Left hindlimb (tissue), 1 donor: ENCODE measurements at places on chromosomes 2 and 18.
A peak's percentile ranks its signal among the peaks of the same experiment; 100 is the strongest.

DNA sequence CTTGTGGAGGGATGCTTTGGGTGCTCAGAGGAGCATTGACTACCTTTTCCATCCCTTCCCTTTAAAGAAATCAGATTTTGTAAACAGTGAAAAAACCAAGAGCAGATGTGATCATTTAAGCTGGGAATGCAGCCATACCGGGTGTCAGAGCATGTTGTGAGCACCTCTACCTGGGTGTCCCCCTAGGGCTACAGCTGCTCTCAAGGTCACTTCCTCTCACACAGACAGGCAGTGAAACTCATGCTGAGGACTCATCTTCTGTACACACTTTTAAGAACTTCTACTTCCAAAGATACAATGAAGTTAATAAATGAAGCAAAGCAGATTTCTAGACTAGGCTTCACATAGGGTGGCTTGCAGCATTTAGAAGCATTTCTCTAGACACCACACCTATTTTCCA, 48.4 kb upstream of the FRZB start:
- DNase-seq, result no peak

DNA sequence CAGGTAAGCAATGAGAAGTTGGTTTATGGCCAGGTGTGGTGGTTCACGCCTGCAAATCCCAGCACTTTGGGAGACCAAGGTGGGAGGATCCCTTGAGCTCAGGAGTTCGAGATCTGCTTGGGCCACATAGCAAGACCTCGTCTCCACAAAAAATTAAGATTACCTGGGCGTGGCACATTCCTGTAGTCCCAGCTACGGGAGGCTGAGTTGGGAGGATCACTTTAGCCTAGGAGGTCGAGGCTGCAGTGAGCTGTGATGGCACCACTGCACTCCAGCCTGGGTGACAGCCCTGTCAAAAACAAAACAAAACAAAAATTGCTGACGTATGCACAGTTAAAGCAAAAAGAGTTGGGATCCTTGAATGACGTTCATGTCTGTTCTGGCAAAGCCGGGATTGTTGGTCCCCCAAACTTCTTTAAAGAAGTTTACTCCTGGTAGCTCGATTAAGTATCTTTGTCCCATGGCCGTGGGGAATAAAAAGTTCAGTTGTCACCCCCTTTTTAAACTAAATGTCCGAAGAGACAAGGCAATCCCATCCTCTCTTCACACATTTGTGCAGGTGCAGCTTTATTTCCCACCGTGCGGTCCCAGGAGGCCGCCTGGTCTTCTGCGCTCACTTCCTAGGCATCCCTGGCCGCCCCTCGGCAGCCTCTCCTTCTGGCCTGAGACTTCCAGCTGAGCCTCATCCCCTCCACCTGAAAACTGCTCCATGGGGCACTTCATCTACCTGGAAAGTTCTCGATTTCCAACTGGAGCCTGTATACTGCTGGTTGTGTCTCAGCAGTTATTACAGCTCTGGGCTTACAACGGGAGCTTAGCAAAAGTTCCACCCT, 762 bp upstream of the SPOPL start:
- no peak for DNase-seq

DNA sequence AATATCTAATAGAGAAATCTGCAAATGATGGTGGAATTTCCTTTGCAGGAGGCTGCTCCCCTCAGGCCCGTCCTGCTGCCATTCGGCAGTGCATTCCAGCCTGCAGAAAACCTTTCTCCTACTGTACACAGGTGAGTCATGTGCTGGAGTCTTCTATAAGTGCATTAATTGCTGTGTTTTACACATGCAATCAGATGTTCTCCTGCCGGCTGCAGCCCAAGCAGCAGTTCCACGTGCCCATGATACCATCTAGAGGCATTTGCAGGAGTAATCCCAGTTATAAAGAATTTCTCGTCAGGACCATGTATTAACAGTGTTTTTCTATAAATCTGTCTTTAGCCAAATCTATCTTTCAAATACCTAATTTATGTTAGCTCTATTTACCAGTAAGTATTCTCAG, 304.7 kb upstream of the HNMT start:
- DNase-seq, result no peak

DNA sequence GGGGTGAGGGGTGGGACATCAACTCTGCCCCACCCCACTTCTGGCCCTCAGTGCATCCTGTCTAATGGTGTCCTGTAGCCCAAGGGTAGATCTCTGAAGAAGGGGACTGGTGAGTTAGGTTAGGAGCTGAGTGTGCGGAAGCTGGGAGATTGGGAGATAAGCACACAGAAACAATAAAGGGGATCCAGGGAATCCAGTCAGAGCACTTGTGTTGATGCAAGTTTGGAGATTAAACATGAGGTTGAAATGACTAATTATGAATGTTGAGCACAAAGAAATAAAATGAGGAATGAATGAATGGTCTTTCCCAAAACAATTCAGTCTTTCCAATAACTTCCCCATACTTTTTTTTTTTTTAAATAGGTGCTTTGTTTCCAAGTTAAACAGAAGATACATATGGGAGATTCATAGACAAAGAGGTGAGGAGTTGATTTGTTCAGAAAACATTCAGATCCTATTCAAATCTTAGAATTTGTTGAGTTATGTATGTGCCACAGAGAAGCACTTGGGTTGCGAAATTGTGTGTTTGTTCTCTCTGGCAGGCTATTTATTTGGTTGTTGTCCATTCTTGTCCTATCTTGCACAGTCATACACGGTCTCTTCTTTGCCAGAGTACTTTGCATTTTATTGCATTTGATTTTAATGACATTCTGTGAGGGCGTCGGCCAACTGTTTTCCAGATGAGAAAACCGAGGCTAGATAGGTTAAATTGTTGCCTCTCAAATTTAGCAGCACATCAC, 31.6 kb upstream of the NABP1 start:
- DNase-seq, result no peak

DNA sequence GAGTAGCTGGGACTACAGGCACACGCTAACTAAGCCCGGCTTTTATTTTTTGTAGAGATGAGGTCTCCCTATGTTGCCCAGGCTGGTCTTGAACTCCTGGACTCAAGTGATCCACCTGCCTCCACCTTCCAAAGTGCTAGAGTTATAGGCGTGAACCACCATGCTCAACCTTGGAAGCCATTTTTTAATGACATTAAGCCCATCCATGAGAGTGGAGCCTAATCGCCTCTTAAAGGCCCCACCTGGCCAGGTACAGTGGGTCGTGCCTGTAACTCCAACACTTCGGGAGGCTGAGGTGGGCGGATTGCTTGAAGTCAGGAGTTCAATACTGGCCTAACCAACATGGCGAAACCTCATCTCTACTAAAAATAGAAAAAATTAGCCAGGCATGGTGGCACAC, 41.6 kb upstream of the TFCP2L1 start:
- no peak for DNase-seq

DNA sequence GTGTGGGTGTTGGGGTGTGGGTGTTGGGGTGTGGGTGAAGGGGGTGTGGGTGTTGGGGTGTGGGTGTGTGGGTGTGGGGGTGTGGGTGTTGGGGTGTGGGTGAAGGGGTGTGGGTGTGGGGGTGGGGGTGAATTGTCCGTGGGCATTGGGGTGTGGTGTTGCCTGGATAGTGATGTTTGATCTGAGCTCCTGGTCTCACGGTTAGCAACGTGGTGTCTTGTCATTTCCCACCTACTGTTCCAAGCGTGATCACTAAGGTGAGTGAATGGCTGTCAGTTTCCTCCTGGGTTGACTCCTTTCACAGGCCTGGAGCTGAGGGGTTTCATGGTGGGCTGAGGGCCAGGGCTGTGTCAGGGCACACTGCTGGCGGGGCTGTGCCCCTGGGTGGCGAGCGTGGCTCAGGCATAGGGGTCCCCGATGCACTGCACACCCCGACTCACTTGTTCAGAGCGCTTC, 27.2 kb downstream of the RTP5 start:
- DNase-seq, result no peak

- DNase-seq, result no peak
Observed at GRCh38 chr2:118387509-118387908, 299.2 kb downstream of the INSIG2 start.

DNA sequence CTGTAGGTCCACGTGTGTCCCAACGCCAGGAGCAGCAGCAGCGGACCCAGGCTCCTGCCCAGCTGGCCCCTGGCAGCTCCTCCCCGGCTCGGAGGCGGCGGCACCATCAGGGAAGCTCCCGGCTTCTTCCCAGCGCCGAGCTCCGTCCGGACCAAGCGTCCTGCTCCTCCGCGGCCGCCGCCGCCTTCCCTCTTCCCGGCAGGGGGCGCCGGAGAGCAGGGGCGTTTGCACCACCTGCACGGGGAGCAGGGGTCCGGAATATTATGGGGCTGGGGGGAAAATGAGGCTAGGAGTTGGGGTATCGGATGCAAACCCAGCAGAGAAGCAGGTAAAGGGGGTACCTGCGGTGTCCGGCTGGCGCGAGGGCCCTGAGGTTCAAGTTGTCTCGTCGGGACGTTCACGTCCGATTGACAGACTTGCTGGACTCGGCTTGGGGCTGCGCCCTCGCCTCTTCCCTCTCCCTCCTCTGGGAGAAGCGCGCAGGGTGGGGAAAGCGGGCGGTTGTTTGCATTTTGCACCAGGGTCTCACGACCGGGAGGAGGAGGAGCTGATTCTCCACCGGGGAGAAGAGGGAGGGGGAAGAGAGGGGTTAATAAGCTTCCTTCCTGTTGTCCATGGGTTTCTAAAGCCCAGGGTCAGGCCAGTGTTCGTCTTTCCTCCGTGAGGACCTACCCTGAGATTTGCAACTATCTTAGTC, at the start of gene CCBE1:
Gene CCBE1, minus strand, starts transcription at position 188 of the 697 bp plus-strand sequence.
- DNase-seq, result peak; percentile 69

- peak; percentile 43 for DNase-seq
Observed at GRCh38 chr2:71559828-71560637, 106.7 kb downstream of the DYSF start.

DNA sequence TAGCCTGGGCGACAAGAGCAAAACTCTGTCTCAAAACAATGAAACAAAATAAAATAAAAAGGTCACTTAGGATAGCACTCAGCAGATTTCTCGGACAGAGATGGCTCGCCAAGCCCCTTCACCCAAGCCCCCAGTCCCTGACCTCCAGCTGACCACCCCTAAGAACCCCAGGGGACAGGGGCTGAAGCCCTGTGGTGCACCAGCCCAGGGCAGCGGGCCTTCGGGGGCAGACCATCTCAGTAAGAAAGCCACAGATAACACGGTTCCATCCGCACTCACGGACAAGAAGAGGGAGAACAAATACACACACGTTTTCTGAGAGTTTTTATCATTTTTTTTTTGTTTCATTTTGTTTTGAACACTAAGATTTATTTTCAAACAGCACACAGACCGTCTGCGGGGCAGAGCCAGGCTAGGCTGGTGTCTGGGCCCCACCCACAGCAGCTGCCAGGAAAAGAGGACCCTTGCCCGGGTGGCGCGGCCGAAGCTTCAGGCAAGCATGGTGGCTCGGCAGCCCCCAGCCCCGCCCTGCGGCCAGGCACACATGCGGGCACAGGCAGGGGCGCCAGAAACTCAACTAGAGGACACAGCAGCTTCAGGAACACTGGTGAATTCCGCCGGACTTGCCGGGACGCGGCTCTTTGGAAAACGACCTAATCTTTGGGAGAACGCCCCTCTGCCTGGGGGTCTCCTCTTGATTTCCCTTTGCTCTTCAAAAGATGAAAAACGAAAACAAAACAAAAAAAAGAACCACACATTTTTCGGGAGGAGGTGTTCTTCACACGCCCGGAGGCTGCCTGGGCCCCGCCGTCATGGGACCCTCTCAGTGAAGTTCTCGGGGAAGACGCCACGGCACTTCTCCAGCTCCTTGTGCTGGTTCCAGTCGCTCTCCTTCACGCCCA, 59.0 kb downstream of the BIN1 start:
- peak; percentile 26 for DNase-seq

- DNase-seq, result no peak
Observed at GRCh38 chr2:101469863-101470262, 5.0 kb downstream of the RFX8 start.

- no peak for DNase-seq
Observed at GRCh38 chr2:230643576-230644291, 68.9 kb upstream of the CAB39 start.

DNA sequence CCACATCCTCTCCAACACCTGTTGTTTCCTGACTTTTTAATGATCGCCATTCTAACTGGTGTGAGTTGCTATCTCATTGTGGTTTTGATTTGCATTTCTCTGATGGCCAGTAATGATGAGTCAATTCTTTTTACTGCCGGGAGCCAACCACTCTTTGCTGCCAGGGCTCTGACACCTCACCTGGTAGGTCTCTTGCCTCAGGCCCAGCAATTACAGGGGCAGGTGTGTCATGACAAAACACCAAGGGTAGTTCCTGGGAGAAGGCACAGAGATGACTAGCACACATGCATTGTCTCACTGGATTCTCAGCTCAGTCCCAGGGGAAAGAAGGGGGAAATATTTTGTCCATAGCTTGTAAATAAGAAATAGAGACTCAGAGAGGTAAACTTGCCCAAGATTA, 122.3 kb downstream of the CHST9 start:
- no peak for DNase-seq

GRCh38 chr2:46294176-46294836, 2.9 kb upstream of the EPAS1 start:
- DNase-seq, result no peak

GRCh38 chr2:178109813-178110212, 2.4 kb upstream of the RBM45 start:
- no peak for DNase-seq

DNA sequence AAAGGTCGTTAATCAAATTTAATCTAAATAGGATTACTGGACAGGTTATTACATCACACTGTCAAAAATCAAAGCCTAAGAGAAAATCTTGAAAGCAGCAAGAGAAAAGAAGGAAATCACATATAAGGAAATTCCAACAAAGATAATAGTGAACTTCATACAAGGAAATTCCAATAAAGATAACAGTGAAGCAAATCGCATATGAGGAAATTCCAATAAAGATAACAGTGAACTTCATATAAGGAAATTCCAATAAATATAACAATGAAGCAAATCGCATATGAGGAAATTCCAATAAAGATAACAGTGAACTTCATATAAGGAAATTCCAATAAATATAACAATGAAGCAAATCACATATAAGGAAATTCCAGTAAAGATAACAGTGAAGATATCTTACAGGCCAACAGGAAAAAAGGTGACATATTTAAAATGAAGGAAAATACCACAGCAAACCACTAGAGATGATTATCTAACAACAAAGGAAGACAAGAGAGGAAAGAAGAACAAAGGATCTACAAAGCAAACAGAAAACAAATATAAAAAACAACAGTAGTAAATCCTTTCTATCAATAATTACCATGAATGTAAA, 787.7 kb downstream of the CCDC85A start:
- DNase-seq, result no peak

- DNase-seq, result no peak
Observed at GRCh38 chr2:16429431-16430145, 236.0 kb downstream of the CYRIA start.

DNA sequence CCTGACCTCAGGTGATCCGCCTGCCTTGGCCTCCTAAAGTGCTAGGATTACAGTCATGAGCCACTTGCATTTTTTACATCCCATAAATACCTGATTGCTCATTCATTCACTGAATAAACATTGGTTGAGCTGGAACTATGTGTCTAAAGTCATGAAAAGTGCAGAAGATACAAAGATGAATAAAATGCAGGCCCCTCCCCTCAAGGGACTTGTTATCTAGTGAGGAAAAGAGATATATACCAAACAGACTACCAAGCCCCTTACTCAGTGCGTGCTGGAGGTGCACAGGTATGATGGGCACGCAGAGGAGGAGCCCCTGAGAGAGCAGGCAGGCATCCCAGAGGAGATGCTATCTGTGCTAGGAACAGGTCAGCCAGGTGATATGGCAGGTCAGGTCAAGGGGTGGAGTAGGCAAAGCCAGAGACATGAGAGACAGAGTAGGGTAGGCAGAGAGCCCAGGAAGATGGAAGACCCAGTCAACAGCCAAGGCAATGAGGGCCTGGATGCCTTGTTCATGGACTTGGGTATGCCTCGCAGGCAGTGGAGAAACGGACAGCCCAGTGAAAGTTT, 7.7 kb downstream of the FHL2 start:
- DNase-seq, result no peak

- no peak for DNase-seq
Observed at GRCh38 chr2:23464905-23465537, 80.0 kb downstream of the KLHL29 start.
